Foreskin fibroblast (primary cell): ENCODE measurements at places on chromosomes 1 and 21.
A peak's percentile ranks its signal among the peaks of the same experiment; 100 is the strongest.

- DNase-seq = peak; percentile 4
Measured at GRCh38 chr1:98793136-98793535, 131.6 kb downstream of the SNX7 start.

- peak; percentile 54 for DNase-seq
Measured at GRCh38 chr1:240004086-240004749, 87.5 kb upstream of the FMN2 start.

- no peak for DNase-seq
Measured at GRCh38 chr1:193700710-193701355, 514.4 kb upstream of the B3GALT2 start.

DNA sequence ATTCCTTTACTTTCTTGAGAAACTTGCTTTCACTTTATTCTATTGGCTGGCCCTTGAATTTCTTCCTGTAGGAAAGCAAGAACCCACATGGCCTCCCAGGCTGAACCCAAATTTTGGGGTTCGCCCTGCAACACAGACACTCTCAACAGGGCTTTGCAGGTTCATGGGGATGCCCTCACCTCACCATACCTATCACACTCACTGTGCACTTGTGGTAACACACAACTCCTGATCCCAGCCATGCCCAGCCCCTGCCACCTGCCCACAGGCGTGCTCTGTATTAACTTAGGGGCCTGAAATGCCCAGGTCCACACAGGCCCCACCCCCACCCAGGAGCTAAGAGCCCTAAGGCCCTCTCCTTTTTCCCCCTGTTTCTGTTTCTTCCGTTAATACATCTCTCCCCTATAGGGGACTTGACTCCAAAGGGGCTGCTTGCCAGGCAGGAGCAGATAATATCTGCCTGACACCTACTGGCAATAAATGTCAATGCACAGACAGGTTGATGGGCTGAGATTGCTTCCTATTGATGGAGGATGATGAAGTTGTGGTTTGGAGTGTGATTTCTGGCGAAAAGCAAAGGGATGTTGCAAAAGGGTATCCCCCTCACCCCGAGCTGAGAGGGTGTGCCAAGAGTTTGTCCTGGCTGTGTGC lies 171.5 kb downstream of the AJAP1 start:
- no peak for DNase-seq

DNA sequence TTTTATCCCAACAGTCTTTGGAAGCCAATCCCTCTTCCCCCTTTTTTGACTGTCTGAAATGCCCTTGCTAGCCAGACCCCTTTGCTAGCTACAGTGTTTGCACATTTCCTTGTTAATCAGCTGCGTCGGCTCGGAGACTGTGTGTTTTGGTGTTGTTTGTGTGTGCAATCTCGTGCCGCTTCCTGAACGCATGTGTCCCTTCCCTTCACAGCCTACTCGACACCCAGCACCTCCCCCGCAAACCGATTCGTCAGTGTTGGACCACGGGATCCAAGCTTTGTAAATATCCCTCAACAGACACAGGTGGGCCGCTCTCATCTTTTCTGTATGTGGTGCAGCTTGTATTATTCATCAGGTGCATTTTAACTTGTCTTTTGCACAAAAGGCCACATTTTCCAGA lies 298.7 kb downstream of the TM2D1 start:
- no peak for DNase-seq

DNA sequence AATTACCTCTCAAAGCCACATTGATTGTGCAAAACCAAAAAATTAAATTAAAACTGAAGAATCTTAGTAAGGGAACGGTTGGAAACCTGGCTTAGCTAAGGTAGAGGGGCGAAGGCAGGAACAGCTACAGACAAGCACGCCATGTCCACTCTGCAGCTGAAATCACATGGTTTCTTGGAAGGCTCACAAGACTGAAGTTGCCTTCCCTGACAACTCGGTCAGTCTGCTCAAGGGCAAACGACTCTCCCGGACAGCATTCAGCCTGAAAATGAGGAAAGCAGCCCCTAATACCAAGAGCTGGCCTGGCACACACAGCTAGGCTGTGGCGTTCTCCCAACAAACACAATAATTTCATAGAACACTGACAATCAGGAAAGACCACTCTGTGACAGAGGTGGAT lies 22.7 kb upstream of the BECN2 start:
- DNase-seq = no peak

DNA sequence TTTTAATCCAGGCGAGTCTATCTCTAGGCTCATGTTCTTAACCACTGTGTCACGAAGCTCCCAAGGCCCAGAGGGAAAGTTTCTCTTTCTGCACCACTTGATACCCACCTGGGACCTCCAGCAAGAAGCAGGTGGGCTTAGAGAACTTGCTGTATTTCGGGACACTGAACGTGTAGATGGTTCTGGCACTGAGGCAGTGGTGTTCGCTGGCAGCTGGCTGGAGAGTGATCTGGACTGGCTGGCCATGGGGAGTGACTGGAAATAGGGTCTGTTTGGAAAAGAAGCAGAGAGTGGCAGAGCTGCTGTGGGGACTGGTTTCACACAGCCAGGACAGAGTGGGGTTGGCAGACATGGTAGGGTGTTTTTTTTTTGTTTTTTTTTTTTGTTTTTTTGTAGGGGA lies 16.4 kb upstream of the IL22RA1 start:
- no peak for DNase-seq

- DNase-seq = no peak
Measured at GRCh38 chr1:208276757-208277435, 32.7 kb upstream of the PLXNA2 start.

DNA sequence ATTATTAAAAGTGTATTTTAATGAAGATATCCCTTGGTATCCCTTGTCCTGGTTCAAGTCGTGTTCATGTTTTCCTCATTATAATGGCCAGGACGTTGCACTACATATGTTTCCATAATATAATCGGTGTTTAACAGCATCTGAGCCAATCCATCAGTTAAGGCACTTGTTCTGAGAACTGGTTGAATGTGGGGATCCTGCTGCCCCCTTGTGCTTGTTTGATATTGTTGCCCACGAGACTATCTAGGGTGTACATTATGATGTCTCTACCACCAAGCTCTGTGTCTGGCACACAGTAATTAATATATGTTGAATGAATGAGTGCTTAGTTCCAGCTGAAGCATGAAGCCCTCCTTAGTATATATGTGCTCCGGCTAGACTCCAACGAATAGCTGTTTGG lies 193.0 kb downstream of the CACNA1E start:
- no peak for DNase-seq

DNA sequence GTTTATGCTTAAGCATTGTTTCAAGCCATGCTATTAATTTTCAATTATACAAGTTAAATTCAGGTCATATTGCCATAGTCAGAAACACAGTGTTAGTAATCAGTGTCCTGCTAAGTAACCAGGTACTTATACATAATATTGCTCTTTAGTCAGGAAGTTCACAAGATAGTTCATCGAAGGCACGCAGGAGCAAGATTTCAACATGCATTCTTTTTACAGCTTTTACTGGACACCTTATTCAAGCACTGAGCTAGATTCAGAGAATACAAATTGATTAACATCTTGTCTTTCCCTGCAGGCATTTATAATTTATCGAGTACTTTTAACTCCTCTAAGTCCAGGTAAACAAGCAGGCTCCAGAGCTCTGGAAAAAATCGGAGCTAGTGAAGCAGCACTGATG lies 202.3 kb upstream of the BRINP3 start:
- no peak for DNase-seq

DNA sequence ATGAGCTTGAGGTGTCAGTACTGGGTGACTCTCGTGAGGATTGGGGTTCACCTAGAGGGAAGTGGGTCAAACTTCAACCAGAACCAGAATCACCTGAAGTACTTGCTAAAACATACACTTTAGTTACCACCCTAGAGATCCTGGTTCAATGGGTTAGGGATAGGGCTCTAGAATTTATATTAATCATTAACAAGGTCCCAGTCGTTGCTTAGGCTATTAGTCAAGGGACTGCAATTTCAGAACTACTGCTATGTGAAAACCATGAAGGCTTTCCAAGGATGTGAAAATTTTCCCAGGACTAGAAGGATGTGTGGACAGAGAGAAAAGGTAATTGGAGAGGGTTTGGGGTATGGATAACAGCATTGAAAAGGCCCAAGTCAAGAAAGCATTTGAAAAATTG lies 162.6 kb downstream of the GRIK1 start:
- no peak for DNase-seq

DNA sequence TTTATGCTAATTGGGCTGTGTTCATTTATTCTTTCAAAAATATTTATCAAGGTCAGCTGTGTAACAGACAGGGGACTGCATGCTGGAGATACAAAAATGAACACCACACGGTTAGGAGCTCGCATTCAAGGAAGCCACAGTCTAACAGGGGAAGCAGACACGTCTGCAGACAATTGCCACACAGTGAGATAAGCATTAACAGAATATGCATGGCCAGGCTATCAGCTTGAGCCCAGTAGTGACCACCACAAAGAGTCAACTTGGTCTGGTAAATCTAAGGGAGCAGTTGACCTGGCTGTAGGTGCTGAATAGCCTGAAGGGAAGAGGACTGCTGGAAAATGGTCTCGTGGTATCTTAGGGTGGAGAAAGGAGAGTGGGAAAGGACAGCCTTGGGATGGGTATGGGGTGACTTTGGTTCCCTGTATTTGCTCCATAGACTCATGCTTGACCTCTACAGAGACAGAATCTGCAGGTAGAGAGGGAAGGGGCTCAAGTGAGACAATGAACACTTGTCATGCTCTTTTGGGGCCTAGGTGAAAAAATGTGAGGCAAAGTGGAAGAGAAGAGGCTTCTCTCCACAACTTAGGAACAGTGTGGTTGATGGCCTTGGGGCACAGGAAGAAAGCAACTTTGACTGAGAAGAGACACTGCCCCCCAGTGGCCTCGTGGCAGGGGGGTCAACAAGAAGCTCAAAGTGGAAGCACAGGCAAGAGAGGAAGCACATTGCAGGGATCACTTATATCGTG lies 7.6 kb upstream of the NPL start:
- peak; percentile 76 for DNase-seq

DNA sequence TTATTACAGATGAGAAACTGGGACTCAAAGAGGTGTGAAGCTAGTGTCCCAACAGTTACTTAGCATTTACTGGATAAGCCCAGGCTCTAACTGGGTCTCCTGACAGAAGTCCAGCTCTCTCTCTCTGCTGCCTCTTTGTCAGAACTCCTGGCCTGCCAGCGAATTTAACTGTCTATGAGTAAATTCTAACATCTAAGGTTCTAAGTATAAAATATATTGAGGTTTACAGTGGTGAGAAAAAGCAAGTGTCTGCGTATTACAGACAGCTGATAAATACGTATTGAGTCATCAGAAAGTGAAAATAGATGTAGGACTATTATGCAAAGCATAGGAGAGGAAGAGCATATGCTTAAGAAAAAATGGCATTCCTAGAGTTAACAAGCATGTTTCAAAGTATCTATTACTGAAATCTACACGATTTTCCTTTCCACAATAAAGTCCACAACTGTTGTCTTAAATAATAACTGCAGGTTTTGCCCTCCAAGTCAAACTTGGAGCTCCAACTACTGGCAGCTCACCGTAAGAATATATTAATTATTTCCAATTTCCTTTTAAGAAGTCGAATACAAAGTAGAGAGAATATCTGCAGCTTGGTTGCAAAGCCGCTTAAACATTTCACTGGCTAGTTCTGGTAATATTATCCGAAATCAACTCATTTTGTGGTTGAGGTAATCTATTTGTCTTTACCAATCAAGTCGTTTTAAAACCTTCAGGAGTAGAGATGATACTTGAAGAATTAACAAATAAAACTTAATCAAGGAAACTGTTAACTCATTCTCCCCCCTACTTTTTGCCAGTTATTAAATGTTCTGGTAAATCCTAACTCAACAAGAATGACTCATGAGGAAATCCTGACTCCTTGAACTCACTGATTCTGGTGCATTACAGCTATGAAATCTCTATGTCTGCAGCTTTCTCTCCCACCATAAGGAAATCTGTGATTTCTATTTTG lies 1.4 kb upstream of the RGS2 start:
- peak; percentile 32 for DNase-seq

DNA sequence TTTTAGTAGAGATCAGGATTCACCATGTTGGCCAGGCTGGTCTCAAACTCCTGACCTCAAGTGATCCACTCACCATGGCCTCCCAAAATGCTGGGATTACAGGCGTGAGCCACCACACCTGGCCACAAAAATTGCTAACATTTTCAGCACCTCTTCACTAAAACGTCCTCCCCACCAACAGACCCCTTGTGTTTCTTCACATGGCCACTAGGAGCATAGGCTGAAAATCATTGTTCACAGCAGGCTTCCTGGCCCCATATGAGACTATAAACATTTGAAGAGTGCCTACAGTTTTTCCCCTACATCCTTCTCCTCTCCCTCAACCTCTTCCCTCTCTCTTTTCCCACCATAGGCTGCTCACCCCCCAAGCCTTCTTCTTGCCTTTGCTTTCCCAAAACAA lies 28.0 kb upstream of the SFPQ start:
- DNase-seq = no peak

DNA sequence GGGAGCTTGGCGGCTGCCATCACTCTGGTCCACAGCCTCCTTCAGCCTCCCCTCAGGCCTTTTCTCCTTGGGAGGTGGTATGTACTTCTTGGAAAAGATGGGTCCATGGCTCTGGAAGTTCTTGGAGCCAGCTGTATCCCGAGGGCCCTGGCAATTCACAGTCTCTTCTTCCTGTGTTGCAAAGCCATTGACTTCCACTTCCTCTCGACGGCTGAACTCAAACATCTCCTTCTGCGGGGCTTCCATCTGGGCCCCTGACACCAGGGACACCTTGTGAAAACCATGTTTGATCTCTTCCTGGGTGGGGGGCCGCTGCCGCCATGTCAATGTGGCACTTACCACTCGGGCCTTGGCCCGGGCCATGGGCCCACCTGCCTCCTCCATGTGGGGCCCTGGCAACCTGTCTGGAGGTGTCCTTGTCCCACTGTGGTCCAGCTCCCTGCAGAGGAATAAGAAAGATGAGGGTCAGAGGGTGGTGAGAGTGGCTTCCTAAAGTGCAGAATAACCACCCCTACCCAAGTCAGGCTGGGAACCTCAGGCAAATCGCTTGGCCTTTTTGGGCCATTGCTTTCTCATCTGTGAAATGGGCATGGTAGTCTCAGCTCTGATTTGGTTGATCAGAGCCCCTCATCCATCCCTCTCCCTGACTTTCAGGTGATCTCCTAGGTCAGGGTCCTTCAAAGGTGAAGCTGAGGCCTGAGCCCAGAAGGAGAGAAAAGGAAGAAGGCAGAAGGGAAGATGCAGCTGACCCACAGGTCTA lies 7.5 kb downstream of the CRYBG2 start:
- no peak for DNase-seq

- DNase-seq = no peak
Measured at GRCh38 chr1:203791498-203791897, 3.9 kb upstream of the ZBED6 start.

DNA sequence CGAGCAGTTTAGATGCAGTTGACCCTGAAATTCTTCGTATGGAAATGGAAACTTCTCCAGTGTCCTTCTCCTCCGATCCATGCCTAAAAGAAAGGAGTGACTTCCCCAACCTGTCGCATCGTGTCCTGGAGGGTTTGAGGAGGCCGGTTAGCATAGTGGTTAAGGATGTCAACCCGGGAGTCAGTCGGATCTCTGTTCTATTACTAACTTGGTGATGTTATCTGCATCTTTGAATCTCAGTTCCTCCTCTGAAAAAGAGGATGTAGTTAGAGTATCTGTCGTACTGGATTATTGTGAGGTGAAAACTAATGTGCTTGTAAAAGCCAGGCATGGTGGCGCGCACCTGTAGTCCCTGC lies 684 bp downstream of the ZBTB8B start:
- no peak for DNase-seq
